ENCODE measurements at places on chromosomes 2 and 18. TPM values are rescaled to one million over a fixed set of nuclear protein-coding genes. Genes with fewer than 3 reads are reported as not detected.

DNA sequence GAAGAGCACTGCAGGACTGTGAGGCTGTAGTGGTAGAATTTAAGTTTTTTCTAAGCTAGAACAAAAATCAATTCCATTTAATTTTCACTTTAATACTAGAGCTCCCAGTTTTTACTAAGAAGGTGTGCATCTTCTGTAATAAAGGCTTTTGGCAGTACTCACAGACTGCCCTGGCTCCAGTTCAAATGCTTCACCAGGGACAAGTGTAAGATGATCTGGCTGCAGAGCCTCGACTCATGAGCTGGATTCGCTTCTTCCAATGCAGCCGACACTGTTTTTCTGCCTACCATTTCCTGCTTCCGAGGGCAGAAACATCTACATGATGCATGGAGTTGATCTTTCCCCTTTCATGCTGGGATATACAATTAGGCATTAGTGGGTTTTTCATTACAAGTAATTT, 87.0 kb downstream of the FARSB start:
- no peak for DNase-seq

DNA sequence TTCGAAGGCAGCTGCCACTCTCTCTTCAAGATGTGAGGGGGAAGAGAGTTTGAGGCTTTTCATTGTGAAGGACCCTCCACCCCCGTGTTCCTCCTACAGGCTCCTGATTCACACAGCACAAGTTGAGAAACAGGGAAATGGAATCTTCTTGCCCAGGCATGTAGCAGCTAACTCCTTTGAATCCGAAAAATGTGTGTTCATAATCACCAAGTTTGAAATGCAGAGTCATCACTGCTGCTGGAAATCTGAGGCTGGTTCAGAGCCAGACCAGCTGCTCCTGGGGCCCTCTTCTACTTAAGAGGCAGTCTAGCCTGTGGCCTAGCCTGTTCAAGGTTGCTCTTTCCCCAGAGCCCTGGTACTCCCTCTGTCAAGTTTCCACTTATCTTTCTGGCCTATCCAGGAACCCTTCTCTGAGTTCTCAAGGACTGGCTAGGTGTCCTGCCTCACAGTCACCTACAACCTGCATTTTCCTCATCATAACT, 166.4 kb downstream of the TMEM247 start:
- DNase-seq: no peak

- no peak for DNase-seq
Observed at GRCh38 chr2:223532161-223532560, 70.0 kb downstream of the SCG2 start.

DNA sequence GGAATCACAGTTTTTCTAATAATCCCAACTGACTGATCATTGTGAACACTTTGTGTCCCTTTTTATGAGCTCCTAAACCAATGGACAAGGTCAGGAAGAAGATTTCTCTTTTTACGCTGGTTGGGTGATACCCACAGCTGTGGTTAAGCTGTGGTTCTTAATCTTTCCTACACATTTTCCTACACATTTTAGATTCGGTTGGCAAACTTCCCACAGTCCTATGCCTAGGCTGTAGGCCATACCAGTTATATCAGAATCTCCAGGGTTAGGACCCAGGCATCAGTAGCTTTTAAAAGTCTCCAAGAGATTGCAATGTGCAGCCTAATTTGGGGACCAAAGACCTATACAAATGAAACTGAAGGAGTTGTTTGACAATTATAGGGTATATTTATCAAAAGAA, 203.0 kb downstream of the SP3 start:
- no peak for DNase-seq

- DNase-seq: no peak
Observed at GRCh38 chr2:25529034-25529433, 144.3 kb downstream of the DTNB start.

- peak; percentile 59 for DNase-seq
Observed at GRCh38 chr2:136381722-136382633, 264.0 kb upstream of the CXCR4 start.

DNA sequence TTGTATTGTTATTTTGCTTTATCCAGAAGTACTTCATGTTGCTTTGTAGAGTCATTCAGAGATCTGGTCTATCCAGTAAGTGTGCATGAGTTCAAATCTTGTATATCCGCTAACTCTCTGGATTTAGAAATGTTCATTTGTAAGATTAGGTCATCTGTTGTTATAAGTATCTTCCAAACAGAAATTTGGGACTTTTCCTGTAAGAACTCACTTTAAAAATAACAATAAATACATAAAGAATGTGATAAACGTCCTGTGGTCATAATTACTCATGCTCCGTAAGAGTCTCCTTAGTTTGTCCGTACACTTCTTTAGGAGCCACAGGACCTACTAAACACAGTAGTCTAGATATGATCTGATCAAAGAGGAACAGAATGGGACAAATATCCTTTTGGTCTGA, 699.9 kb upstream of the SLC8A1 start:
- DNase-seq: no peak

- peak; percentile 32 for DNase-seq
Observed at GRCh38 chr2:186641807-186642321, 52.0 kb upstream of the FAM171B start.

DNA sequence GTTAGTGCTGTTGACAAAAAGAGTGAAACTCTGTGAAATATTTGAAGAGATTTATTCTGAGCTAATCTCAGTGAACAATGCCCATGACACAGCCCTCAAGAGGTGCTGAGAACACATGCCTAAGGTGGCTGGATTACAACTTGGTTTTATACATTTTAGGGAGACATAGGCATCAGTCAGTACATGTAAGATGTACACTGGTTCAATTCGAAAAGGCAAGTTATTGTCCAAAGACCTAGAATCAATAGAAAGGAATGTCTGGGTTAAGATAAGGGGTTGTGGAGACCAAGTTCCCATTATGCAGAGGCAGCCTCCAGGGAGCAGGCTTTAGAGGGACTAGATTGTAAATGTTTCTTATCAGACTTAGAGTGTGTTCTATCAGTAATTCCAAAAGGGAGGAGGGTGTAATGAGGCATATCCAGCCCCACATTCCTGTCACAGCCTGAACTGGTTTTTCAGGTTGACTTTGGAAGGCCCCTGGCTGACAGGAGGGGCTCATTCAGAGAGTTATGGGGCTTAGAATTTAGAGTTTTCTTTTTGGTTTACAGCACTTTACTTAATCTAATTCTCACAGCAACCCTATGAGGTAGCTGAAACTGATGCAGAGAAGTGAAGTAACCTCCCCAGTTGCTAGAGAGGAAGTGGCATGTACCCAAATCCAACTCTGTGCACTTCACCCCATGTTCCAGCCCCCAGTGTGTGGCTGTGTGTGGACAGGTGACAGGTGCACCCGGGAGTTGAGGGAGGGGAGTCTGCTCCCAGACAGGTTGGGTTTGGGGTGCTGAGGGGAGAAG, 28.3 kb upstream of the ASAP2 start:
- peak; percentile 17 for DNase-seq

DNA sequence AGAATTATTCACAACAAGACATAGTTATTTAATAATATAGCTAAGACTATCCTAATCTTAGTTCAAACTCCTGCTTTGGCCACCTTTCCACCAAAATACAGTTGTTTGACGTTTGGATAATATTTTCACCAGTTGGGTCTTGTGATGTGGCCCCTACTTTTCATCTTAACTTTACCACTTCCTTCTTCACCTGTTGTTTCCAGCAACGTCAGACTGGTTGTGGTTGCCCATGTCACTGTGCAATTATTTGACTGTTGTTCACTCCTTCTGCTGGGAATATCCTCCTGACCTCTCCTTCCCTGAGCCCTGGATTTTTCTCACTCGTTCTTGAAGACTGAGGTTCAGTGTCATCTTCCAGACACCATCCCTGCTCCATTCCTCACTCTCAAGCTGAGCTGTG, 132.2 kb upstream of the RASGRP3 start:
- no peak for DNase-seq

DNA sequence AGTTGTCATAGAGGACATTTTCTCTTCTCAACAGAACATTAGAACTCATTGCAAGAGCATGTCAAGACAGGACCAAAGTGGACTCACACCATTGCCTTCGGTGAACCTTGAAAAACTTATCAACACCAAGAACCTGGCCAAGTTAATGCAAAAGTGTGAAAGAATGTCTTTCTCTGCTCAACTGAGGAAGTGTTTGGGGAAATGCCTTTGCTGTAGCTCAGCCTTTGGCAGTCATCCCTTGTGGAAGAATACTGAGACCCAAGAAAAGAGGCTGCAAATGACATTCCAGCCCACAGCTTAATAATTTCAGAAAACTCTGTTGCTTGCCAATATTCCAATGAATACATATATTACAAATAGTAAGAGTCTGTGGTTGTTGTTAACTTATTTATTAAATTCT, 728.8 kb upstream of the PIK3C3 start:
- DNase-seq: no peak

DNA sequence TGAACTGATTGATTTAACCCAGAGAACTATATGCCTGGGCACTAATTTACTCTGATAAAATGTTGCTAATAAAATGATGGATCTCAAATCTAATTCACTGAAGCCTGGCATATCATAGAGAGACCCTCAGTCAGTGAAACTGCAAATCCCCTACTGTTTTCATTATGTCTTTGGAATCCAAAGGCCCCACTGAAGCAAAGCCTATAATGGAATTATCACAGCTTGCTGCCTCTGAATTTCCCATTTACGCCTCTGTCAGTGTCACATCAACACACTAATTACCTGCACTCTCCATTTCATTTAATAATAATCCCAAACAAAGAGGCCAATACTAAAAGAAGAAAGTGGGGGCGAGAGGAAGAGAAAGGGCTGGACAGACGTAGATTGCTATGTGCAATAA, 470.9 kb downstream of the MBD2 start:
- no peak for DNase-seq

GRCh38 chr18:45353530-45353929, 261.7 kb upstream of the SLC14A2 start:
- no peak for DNase-seq

DNA sequence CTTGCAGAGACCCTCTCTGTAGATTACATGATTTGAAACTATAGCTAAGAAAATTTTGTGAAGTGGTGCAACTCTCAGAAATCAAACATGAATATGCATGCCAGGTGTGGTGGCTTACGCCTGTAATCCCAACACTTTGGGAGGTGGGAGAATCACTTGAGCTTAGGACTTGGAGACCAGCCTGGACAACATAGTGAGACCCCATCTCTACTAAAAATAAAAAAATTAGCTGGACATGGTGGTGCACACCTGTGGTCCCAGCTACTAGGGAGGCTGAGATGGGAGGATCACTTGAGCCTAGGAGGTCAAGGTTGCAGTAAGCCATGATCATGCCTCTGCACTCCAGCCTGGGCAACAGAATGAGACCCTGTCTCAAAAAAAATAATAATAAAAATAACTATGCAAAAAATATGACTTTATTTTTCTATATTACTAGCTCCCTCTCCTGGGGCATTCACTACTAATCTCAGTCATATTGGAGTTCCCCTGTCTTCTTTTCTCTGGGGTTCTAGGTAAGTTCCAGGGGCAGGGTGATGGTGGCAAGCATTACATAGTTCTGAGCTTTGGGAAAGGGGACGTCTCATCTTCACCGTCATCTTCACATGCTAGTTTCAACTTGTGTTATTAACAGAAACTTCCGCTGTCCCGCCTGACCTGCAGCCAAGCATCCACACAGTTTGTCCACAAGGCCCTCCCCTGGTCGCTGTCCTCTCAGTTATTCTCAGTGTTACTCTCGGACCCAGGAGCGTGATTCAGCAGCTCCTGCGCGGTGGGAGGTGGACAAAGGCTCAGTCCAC, 96.8 kb upstream of the MBOAT2 start:
- DNase-seq: no peak

GRCh38 chr2:221753401-221753800, 181.3 kb upstream of the EPHA4 start:
- no peak for DNase-seq

- DNase-seq: no peak
Observed at GRCh38 chr2:207503234-207503633, 26.5 kb upstream of the CREB1 start.

DNA sequence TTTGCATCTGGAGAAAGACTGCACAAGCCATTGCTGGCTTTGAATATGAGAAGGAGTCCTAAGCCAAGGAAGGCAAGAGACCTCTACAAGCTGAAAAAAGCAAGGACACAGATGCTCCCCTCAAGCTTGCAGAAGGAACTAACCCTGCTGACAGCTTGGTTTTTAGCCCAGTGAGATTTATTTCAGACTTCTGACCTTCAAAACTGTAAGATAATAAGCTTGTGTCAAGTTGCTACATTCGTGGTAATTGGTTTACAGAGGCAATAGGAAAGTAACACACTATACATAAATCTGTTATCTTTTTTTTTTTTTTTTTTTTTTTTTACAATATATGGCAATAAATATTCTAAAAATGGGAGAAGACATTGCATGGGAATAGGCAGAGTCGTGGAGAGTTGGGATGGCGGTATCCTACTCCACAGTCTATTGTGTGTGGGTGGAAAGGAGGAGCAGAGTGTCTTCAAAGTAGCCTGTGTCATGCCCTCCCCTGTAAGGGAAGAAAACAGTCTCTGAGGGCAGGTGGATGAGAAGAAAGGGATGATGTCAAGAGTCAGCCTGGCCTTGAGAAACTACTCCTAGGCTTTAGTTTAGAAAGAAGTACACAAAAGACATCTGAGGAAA, 196.9 kb downstream of the THSD7B start:
- DNase-seq: no peak

- no peak for DNase-seq
Observed at GRCh38 chr2:215711471-215712034, 275.7 kb upstream of the FN1 start.

GRCh38 chr2:64745562-64745961, 91.8 kb upstream of the SERTAD2 start:
- no peak for DNase-seq

Gene DSG1
- polyA plus RNA-seq: 3.7 TPM

Gene RPRM
- 0.59 TPM for polyA plus RNA-seq

Gene HRH4
- polyA plus RNA-seq: 0.05 TPM

Gene UGT1A9
- polyA plus RNA-seq: 0.27 TPM

Gene NYAP2
- polyA plus RNA-seq: 0.02 TPM

Gene LBH
- 88.9 TPM for polyA plus RNA-seq

Gene KCNG3
- 0.62 TPM for polyA plus RNA-seq

Gene RAB3GAP1
- 25.5 TPM for polyA plus RNA-seq

Gene DSC1
- polyA plus RNA-seq: 0.80 TPM

Gene RAB27B
- polyA plus RNA-seq: 1.7 TPM

Gene DGUOK
- 157 TPM for polyA plus RNA-seq

Gene TDRD15
- polyA plus RNA-seq: 0.07 TPM

Gene NDUFV2
- 212 TPM for polyA plus RNA-seq

Gene LYG1
- 21.5 TPM for polyA plus RNA-seq
